ENCODE measurements at places on chromosomes 7 and 10. TPM values are rescaled to one million over a fixed set of nuclear protein-coding genes. Genes with fewer than 3 reads are reported as not detected.

The CUBN gene
- polyA plus RNA-seq = 0.56 TPM

The DRGX gene
- not detected for polyA plus RNA-seq

The ITGB8 gene
- polyA plus RNA-seq = 1.6 TPM

The EBLN1 gene
- polyA plus RNA-seq = not detected

The MAPK8 gene
- 7.9 TPM for polyA plus RNA-seq

The CDK1 gene
- polyA plus RNA-seq = 2.0 TPM

The POLR2J3 gene
- polyA plus RNA-seq = 33.7 TPM

The EEPD1 gene
- polyA plus RNA-seq = 9.3 TPM

The C10orf67 gene
- not detected for polyA plus RNA-seq

The CAMK1D gene
- polyA plus RNA-seq = 8.4 TPM

The SLC13A1 gene
- polyA plus RNA-seq = not detected

The NACAD gene
- 0.95 TPM for polyA plus RNA-seq

The PLAC9 gene
- 38.5 TPM for polyA plus RNA-seq

The UBE2D4 gene
- 21.4 TPM for polyA plus RNA-seq

The IGFBP1 gene
- polyA plus RNA-seq = not detected

The AKR1C3 gene
- polyA plus RNA-seq = 25.7 TPM

The PLEKHS1 gene
- polyA plus RNA-seq = 4.2 TPM

The FAM131B gene
- 0.37 TPM for polyA plus RNA-seq

The ARHGAP22 gene
- 0.56 TPM for polyA plus RNA-seq

The GTPBP4 gene
- 17.3 TPM for polyA plus RNA-seq

The NKX1-2 gene
- polyA plus RNA-seq = not detected

The PNLIPRP2 gene
- polyA plus RNA-seq = not detected

The PGAM2 gene
- 5.4 TPM for polyA plus RNA-seq

The C10orf90 gene
- 0.48 TPM for polyA plus RNA-seq

The GRID1 gene
- 1.6 TPM for polyA plus RNA-seq

The SFRP4 gene
- 3.0 TPM for polyA plus RNA-seq

The CPA2 gene
- polyA plus RNA-seq = 4.2 TPM

The EN2 gene
- not detected for polyA plus RNA-seq

The HBP1 gene
- polyA plus RNA-seq = 25.3 TPM
